ENCODE measurements at places on chromosomes 2 and 18.

- no peak for DNase-seq
These were observed 209.1 kb upstream of the REV1 start for GRCh38 chr2:99698896-99699295.

DNA sequence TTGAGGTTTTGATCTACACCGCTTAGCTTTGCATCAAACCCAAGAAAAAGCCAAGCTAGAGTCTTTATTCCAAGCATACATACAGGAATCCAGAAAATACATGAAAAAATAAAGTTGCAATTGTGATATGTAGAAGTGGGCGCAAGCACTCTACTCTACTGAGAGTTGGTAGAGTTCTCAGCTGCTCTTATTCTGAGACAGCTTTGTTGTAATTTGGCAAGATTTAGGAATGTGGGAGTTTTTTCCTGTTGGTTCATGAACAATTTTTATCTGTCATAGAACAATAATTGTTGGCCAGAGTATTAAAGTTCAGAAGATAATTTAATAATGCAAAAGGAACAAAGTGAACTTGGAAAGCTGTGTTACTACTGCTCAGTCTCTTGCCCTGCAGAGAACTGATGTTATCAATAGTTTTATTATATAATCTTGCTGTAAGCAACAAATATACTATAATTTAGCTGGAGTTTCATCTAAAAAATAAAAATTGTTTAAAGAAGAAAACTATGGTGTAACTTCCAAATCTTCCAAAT, 302.0 kb upstream of the RND3 start:
- no peak for DNase-seq

DNA sequence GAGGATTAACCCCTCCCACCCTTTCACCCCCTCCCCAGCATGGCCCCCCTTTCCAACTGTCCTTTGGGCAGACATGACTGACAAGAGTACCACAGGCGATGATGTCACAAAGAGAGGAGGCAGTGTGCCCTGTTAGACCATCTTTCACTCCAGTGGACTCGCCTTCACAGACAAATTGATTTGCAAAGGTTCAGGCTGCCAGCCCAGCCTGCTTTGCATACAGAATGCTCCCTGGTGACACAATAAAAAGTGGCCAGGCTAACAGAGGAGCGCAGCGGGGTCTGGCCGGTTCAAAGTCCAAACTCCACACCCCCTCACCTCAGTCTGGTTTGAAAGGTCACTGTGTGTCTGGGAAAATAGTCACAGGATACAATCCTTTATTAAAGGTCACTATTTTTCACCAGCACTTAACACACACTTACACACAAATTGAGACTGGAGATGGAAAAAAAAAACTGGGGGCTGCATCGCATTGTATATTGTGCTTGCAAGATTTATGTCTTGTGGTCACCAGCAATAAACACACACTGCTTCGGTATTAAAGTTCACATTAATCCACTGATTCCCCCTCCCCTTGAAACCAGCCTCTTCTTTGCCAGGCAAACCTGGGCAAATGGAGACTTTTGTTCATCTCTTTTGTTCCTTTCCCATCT, 236.9 kb downstream of the BCL11A start:
- DNase-seq = no peak

DNA sequence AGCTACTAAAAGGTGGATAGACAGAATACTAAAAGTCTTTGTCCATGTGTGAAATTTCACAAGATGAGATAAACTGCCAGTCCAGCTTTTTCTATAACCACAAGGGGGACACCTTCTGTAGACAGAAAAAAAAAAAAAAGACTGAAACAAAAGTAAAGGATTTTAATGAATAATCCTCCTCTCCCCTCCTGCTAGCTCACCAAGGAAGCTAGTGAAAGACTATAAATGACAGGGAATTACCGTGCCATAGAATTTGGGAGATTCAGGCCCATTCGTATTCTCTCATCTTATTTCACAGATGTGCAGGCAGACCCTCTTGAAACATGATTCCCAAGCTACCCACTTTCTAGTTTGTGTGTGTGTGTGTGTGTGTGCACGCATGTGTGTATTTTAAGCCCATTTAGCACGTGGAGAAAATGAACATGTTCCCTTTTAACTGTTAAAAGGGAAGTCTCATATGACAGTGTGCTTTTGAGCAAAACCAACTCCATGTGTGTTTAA, 36.3 kb upstream of the SLC8A1 start:
- no peak for DNase-seq

DNA sequence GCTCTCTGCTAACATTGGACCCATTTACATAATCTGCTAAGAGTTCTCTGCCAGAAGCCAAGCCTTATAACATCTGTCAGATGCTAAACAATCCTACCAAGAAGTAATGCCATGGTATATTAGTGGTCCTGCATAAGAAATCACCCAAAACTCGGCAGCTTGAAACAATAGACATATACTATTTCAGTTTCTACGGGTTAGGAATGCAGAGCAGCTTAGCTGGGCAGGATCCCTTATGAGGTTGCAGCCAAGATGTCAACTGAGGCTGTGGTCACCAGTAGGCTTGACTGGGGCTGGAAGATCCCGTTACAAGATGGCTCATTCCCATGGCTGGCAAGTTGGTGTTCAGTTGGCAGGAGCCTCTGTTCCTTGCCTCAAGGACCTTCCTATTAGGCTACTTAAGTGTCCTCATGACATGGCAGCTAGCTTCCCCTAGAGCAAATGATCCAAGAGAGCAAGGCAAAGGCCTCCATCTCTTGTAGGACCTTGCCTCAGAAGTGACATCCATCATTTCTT, 25.1 kb upstream of the SOS1 start:
- no peak for DNase-seq

DNA sequence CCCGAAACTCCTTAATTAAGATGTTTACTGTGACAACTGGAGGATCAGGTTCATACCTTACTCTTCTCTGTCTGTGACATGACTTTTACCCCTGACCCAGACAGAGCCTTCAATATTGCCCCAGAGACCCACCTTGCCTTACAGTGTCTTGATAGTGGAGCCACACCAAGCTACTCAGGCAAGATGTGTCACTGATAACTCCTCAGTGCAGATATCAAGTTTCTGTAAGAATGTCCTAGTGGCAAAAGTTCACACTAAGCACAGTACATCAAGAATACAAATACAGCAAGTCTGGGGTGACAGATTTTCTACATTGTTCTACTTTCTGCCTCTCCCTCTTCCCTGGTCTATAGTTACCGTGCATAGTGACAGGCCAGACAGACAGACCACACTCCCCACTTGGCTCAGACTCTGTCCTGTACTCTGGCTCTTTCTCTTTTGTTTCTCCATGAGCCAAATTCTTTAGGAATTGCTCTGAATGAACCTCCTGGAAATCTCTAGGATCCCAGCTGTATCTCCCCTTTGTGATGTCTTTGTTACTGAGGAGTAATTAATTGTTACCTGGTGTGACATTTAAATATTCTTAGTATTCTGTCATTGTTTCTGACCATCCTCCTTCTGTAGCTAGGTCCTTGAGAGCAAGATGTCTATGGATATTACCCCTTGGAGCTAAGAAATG, 24.1 kb upstream of the APOB start:
- DNase-seq = no peak
